Gastroesophageal sphincter (tissue), 4 donors: ENCODE measurements at places on chromosomes 16 and 17.

- no peak for ATAC-seq
These were observed 250.6 kb downstream of the UTP18 start for GRCh38 chr17:51510940-51511339.

DNA sequence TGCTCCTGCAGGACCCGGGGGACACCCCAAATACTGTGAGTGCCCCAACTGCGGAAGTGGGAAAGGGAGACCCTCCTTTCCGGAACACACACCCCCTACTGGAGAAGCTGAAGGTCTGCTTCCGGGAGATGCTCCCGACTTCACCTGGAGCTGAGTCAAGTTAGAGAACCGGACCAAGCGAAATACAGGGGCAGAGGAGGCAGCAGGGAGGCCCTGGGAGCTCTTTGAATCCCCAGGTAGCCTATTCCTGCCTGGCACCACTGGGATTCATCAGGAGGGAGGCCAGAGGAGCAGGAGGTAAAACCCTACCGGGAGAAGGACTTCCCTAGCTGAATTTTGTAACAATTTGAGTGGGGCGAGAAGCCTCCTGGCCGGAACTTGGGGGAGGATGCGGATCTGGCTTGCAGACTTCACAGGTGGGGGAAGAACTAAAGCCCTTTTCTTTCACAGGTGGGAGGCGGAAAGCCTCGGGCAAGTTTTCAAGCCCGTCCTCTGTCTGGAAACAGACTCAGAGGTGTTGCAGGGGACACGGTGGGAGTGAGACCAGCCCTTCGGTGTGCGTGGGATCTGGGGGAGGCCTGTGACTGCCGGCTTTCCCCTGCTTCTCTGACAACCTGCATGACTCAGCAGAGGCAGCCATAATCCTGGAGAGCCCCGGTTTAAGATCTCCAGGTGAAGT is 22.4 kb upstream of the TEKT1 start:
- no peak for ATAC-seq

- no peak for ATAC-seq
These were observed 242.1 kb upstream of the TNRC6C start for GRCh38 chr17:77716289-77716926.

- no peak for ATAC-seq
These were observed 37.7 kb downstream of the DNAH2 start for GRCh38 chr17:7755095-7755890.

DNA sequence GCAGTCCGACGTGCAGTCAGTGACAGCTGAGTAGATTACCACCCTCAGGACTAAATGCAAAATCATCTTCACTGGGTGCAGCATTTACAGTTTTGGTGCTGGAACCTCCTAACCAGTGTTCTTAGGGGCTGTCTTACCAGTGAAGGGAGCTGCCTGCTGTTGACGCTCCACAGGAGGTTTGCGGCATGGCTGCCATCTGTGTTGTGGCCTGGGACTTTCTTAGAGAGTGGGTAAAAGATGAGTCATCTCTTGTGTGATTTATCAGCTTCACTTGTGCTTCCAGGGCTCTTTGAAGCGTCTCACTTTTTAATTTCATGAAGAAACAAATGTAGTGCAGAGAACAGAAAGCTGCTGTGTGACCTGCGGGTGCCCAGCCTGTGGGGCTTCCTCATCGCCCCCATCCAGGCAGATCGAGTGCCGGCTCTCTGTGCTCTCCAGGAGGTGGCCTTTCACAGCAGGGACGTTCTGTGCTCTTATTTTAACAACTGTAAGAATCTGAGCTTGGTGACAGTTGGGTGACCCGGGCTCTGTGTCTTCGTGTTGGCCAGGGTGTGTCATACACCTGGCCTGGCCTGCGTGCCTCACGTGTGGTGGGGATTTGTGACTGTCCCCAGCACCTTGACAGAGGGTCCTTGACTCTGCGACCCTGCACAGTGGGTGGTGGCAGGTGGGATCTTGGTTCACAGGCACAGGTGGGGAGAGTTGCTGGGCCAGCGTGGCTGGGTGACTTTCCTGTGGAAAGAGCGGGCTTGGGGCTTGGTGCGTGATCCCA is 24.3 kb upstream of the ZNF750 start:
- no peak for ATAC-seq

- peak; percentile 3 for ATAC-seq
These were observed 9.0 kb upstream of the C16orf95 start for GRCh38 chr16:87326151-87326571.

GRCh38 chr17:78803186-78803845 is 21.2 kb upstream of the CYTH1 start:
- ATAC-seq = no peak

DNA sequence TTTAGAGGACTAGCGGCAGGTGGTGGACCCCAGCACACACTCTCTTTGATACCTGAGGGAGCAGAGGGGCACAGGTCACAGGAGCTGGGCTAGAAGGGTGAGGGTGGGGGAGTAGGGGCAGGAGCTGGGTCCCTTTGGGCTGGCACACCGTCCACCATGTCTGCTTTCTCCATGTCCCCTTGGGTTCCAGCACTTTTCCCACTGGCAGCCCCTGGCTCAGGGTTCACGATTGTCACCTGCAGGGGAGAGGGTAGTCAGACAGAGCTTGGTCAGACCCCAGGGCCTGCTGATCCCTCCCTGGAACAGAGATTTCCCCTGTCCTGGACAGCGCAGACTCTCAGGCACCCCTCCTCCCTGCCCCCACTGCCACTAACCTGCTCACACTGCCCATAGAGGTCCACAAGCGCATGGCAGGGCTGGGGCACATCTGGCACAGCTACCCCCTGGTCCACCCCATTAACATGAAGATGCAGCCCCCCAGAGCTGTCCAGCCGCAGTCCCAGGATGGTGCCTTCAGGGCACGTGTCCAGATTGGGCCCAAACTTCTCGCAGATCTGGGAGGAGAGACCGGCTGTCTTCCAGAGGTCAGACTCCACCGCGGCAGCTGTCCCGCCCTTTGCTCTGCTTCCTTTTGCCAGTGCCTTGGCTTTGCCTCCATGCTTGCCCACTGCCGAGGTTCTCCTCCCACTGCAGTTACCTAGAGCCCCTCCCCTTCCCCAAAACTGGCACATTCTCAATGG is 3.1 kb upstream of the GPS2 start:
- no peak for ATAC-seq

DNA sequence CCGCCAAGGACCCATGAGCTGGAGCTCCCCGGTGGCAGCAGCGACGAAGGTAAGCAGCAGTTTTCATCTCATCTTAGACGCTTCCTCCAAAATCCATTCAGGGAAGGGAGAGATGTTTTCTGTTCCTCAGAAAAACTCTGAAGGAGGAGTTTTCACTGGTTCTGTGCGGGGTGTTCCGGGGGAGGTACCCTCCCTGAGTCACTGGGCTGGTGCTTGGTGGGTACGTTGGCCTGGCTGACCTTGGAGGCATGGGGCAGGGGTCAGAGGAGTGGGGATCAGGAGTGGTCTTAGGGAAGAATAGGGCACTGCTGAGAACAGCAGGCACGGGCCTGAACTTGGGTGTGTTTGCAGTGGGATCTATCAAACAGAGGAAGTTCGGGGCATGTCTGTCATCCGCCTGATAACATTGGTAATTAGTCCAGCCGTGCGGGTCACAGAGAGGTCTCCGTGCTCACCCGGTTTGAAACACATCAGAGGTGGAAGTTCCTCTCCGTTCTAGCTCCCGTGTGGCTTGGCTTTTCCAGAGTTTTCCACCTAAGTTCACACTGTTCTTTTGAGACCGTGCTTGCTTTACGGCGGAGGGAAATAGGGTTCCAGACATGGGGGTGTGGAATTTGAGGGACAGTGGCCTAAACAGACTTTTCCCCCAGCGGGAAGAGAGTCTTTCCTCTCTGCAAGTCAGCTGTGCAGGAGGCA is 59.6 kb upstream of the CIBAR2 start:
- peak; percentile 26 for ATAC-seq

- no peak for ATAC-seq
These were observed 742 bp upstream of the NUTF2 start for GRCh38 chr16:67846063-67846319.
